K562 (cell line): ENCODE measurements at places on chromosomes 5 and 9.

GRCh38 chr9:89592963-89593726, 11.7 kb upstream of the GADD45G start:
- no peak for DNase-seq

DNA sequence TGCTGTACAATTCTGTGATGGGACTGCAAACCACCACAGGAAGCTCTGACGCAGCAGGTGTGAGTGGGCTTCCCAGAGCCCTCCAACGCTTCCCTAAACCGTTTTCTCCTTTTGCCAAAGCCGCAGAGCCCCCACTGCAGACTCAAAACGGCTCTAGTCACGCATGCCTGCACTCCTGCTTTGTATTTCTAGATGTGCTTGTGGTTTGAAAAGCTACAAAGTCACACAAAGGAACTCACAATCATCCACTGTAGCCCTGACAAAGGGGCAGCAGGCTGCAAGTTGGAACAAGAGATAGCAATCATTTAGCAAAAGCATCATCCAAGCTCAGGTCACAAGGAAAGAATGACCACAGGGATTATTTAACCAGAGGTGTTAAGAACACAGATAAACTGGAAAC, 79.3 kb downstream of the PTPN3 start:
- DNase-seq = no peak

DNA sequence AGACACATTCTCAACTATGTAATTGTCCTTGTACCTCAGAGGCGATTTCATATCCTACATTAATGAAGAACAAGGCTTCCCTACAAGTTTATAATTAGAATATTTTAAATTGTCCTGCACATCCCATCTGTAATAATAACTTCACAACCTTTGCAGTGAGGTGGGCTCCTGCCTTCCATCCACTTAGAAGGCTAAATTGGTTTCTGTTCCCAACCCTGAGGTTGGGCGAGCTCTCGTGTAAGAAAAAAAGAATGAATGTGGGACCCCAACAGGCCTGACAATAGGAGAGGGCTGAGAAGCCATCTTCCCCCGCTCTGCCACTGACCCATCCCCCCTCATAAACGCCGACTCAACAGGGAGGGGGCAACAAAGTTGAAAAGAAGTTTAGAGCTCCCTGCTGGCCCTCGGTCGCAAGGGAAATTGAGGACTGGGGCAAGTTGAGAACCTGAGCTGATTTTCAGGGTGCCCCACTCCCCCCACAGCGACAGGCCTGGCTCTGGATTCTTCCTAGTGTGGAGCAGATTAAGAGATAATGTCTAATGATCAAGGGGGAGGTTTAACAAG, 9.4 kb downstream of the BARHL1 start:
- DNase-seq = no peak

- no peak for DNase-seq
These were observed 64.9 kb downstream of the GOLPH3 start for GRCh38 chr5:32109236-32109635.

- DNase-seq = no peak
These were observed 141.6 kb upstream of the SPRY4 start for GRCh38 chr5:142466195-142466971.

- DNase-seq = no peak
These were observed 17.7 kb upstream of the FAM174A start for GRCh38 chr5:100517301-100517974.

DNA sequence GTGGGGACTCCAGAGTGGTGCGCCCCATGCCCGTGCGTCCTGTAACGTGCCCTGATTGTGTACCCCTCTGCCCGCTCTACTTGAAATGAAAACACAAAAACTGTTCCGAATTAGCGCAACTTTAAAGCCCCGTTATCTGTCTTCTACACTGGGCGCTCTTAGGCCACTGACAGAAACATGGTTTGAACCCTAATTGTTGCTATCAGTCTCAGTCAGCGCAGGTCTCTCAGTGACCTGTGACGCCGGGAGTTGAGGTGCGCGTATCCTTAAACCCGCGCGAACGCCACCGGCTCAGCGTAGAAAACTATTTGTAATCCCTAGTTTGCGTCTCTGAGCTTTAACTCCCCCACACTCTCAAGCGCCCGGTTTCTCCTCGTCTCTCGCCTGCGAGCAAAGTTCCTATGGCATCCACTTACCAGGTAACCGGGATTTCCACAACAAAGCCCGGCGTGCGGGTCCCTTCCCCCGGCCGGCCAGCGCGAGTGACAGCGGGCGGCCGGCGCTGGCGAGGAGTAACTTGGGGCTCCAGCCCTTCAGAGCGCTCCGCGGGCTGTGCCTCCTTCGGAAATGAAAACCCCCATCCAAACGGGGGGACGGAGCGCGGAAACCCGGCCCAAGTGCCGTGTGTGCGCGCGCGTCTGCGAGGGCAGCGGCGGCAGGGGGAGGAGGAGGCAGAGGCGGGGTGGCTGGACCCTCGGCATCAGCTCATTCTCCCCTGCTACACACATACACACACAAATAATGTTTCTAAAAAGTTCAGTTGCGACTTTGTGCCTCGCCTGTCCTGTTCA, 668 bp downstream of the GLIS3 start:
- no peak for DNase-seq

- DNase-seq = no peak
These were observed 43.5 kb downstream of the DDX31 start for GRCh38 chr9:132626285-132626684.

DNA sequence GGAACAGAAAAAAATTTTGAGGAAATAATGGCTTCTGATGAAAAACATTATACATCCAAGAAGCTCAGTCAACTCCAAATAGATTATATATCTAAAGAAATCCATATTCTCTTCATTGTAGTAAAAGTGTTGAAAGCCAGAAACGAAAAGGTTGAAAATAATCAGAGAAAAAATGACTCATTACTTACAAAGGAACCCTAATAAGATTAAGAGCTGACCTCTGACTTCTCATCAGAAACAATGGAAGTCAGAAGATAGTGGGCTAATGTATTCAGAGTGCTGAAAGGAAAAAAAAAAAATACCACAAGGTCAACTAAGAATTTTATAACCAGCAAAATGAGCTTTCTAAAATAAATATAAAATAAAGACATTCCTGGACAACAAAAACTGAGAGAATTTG, 60.0 kb downstream of the HSD17B4 start:
- no peak for DNase-seq

DNA sequence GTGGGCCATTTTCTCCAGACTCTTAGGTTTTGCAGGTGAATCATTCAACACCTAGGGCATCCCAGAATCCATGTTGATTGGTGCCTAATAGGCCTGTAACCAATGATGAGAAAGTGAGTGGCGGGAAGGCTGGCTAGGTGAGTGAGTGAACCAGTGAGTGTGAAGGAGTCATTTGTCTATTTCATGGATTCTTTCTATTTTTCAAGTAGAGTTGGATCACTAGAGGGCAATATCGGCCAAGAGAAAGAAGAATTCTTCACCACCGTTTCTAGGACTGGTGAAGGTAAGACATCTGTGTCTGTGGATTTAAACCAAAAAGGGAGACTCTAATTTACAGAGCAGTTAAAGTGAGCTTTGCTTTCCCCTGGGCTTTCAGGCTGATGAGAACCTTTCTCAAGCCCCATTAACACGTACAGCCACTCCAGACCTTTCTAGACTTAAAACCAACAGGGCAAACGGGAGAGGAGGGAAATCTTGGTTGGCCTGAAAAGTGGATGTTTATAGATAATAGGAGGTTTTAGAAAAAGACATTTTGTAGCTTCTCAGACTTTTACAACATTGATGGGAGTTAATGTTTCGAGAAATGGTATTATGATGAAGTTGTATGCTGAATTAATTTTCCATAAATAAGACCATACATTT, 114.3 kb upstream of the IL12B start:
- peak; percentile 20 for DNase-seq

- DNase-seq = no peak
These were observed 493.7 kb downstream of the ENC1 start for GRCh38 chr5:74146796-74147195.

GRCh38 chr5:163677092-163677491, 171.7 kb downstream of the MAT2B start:
- DNase-seq = no peak

GRCh38 chr9:73714294-73714693, 562.6 kb downstream of the ANXA1 start:
- DNase-seq = no peak

GRCh38 chr9:31700252-31701045, 684.0 kb upstream of the ACO1 start:
- no peak for DNase-seq

DNA sequence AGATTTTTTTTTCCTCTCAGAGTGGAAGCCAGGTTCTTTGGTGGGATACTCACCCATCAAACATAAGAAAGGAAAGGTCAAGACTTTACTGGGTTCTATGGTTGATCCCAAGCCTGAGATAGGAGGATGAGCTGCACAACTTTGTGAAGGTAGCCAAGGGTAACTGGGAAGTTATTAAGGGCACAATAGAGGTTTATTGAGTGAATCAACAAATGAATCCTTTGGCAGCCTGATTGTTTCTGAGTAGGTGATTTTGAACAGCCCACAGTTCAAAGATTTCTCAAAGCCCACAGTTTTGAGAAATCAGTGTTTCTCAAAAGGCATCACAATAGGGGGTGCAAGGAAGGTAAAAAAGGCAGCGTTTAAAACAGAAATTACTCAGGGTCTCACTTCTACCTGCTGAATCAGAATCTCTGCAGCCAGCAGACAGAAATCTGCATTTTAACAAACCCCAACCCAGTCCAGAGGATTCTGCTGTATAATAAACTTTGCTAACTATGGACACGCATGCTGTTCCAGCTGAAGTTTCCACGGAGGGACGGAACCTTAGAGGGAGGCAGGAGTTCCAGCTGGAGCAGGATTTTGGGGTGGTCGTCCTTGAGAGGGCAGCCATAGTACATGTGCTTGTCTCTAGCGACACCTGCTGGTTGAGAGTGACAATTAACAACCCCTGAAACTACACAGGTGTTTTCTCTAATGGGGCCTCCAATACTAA, 32.7 kb upstream of the FSD1L start:
- DNase-seq = peak; percentile 73

DNA sequence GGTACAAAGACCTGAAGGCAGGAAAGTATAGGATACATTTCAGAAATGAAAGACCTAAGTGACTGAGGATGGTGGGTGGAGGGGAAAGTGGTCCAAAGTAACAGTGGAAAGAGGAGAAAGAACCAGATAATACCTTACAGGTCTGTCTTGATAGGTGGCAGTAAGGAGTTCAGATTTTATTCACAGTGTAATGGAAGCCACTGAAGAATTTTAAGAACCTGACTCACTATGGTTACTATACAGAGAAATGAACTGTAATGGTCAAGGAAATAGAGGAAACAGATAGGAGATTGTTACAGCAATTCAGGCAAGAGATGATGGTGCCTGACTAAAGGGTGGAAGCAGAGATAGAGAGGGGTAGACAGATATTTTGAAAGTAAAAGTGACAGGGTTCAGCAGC, 46.5 kb downstream of the EPB41L4A start:
- no peak for DNase-seq

GRCh38 chr9:79134654-79135053, 437.1 kb upstream of the TLE4 start:
- no peak for DNase-seq

DNA sequence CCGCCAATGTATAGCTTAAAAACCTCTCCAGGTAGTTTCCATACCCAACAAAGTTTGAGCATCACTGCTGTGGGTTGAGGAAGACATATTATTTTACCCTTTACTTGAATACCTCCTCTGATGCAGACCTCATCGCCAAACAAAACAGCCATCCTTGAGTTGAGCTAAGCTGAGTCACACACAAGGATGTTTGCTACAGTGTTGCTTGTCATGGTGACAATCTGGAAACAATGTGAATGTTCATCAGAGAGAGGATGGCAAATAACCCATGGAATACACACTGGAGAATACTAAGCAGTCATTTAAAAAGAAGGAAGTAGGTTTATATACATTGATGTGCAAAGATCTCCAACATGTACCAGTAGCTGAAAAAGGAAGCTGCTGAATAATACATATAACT, 41.1 kb upstream of the TCF7 start:
- no peak for DNase-seq

GRCh38 chr5:169161022-169161680, 139.8 kb downstream of the SLIT3 start:
- no peak for DNase-seq

DNA sequence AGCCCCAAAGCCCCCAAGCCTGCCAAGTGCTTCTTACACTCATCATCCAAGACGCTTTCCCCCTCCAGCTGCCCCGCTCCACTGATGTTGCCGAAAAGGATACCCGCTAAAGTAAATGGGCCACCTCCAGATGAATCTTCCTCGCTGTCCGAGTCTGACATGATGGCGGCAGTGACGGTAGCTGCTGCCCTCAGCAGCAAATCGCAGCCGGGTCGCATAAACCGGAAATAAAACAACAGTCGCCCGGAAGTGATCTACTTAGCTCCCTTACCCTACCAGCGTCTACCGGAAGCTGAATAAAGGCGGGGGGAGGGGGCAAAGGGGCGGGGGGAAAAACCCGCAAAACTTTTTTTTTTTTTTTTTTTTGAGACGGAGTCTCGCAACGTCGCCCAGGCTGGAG, at the start of gene TAF1L:
Gene TAF1L (minus strand): TSS at position 308 of the 400 bp plus-strand sequence. CDS start 90 bp downstream, at position 218.
- DNase-seq = no peak

GRCh38 chr5:88262116-88262515, 6.5 kb downstream of the TMEM161B start:
- no peak for DNase-seq

GRCh38 chr9:14173713-14174112, 140.2 kb downstream of the NFIB start:
- no peak for DNase-seq

- no peak for DNase-seq
These were observed 23.2 kb downstream of the XPA start for GRCh38 chr9:97673922-97674321.

DNA sequence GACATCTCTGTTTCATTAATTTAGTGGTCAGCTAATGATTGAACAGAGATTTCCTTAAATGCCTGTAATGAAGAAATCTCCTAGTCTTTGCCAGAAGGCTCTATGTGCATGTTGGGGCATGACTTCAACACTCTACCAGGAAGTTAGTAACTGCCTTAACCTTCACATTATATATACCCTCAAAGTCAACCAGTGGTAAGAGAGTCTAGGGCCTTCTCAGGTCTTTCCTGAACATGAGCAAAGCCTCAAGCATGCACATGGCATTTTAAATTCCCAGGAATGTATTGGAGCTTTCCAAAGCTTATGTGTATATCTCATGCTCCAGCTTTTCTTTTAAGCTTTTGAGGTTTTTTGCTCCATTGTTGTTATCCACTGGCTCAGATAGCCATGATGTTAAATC, 388.3 kb downstream of the ARRDC3 start:
- no peak for DNase-seq
